D341Med (cell line): ENCODE measurements at places on chromosomes 16 and 17.

DNA sequence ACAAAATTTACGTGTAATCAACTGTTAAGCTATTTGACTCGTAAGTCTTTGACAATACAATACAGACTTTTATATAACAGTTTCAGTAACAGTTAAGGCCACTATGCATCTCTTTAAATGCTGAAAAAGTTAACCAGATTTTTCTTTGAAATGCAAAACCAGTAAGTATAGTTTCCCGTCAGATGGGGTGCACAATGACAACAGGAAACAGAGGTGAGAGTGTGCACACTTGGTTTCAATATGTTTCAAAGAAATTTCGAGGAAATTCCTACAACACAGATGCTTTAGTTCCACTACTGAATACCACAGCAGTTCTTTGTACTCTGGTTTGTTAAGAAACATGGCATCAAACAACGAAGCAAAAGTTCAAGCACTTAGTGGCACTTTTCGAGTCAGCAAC lies 48.4 kb downstream of the RNF157 start:
- no peak for DNase-seq

DNA sequence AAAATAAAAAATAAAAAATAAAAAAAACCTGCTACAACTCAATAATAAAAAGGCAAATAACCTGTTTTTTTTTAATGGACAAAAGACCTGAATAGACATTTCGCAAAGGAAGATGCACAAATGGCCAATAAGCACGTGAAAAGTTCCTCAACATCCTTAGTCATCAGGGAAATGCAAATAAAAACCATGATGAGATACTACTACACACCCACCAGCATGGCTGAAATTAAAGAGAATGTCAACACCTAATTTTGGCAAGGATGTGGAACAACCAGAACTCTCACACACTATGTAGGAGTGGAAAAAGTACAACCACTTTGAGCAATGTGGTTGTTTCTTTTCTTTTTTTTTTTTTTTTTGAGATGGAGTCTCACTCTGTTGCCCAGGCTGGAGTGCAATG lies 24.6 kb downstream of the COG7 start:
- DNase-seq, result no peak

- DNase-seq, result no peak
These were observed 6.6 kb downstream of the SEC14L1 start for GRCh38 chr17:77147357-77147801.

DNA sequence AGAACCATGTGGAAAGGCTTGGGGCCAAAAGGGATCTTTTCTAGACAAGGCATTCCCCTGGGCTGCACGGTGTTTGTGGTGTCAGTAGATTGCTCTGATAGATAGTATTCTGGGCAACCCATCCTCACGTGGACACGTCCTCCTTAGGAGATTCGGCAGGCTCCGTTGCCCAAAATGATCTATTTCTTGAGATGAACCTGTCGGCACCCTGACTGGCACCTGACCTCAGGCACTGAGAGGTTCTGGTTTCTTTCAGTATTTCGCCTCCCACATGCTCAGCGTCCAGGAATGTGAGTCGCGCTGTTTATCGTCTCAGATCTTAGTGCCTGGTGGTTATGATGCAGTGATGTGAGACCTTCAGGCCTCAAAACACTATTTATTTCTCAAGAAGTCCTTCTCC lies 89.7 kb downstream of the MARCHF10 start:
- peak; percentile 14 for DNase-seq

DNA sequence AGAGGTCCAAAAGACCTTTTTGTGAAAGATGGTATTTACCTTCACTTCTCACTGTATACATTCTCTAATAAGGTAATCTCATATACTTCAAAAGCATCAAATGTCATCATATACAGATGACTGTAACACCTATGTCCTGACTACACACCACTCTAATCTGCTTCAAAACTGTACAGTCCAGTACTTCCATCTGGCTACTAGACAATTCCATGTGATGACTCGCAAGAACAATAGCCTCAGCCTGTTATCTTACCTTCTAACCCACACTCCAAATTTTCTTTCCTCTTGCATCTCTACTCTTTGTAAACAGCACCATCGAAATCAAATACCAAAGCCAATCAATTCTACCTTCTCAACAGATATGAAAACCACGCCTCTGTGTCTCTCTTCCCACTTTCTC lies 24.1 kb downstream of the MYO1D start:
- no peak for DNase-seq

GRCh38 chr17:68341482-68341881 lies 50.2 kb downstream of the ARSG start:
- no peak for DNase-seq

- no peak for DNase-seq
These were observed 97.1 kb downstream of the ITFG1 start for GRCh38 chr16:47363761-47364160.

DNA sequence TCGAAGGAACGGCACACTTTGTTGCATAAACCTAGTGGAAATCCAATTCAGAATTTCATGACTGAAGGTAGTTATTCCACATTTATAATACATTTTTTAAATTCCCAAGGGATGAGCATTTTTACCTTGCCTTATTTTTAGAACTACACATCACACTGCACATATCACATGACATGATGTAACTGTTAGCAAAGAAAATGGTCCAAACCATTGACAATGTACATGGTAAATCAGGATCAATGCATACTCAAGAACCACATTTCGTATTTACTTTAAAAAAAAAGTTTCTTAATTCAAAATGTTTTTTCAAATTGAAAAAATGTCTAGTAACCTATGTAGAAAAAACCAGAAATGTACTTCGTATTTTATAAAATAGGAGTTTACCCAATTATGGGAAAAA lies 2.5 kb downstream of the KANSL1 start:
- DNase-seq, result no peak

DNA sequence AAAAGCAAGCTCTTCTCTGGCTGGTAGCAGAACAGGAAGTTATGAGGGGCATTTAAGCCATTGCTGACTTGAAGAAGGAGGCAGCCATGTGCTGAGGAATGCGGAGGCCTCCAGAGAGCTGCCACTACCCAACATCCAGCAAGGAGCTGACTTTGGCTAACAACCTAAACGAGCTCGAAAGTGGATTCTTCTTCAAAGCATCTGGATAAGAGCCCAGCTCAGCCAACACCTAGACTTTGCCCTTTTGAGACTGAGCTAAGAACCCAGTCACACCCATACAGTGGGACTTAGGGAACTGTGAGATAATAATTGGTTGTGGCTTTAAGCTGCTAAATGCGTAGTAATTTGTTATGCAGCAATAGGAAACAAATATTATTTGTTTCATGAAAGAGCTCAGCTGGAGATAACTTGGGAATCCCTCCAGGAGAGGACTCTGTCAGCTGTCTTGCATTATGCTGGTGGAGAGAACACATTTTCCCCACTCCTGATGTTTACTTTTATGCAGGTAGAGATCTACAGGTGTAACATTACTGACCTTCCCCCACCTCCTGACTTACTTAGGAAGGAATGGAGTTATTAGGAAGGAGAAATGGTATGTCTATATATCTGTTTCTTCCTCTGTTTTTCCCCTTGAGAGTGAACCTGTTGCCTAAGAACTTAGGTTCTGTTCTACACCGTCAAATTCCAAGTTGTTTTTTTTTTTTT lies 52.7 kb upstream of the ZNF629 start:
- DNase-seq, result no peak

GRCh38 chr16:79293836-79294460 lies 306.6 kb downstream of the MAF start:
- no peak for DNase-seq

DNA sequence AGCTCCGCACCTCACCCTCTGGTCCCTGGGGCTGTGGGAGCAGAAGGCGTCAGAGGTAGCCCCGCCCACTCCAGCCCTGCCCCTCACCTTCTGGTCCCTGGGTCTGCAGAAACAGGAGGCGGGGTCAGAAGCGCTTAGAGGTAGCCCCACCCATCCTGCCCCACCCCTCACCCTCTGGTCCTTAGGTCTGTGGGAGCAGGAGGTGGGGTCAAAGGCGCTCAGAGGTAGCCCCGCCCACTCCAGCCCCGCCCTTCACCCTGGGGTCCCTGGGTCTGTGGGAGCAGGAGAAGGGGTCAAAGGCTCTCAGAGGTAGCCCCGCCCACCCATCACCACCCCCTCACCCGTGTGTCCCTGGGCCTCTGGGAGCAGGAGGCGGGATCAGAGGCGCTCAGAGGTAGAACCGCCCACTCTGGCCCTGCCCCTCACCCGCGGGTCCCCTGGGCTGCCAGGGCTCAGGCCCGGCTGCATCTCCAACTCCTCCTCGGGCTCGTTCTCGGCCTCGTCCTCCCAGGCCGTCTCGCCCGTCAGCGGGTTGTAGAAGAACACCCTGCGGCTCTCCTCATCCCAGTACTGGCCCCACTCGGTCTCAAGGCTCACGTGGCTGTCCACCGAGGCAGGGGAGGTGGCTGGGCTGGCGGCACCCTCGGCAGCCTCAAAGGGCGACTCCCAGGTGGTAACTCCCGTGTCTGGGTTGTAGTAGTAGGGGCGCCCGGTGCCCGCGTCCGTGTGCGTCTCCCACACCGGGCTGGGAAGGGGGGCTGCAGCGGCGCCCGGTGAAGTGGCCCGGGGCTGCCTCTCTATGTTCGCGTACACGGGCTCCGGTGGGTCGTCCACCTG lies 27.2 kb downstream of the ARHGAP27 start:
- DNase-seq, result no peak
